ENCODE measurements at places on chromosomes 3 and 15. TPM values are rescaled to one million over a fixed set of nuclear protein-coding genes. Genes with fewer than 3 reads are reported as not detected.

The ADAMTS9 gene
- 0.55 TPM for polyA plus RNA-seq

The TCTA gene
- 46.6 TPM for polyA plus RNA-seq

The ANAPC13 gene
- 62.9 TPM for polyA plus RNA-seq

DNA sequence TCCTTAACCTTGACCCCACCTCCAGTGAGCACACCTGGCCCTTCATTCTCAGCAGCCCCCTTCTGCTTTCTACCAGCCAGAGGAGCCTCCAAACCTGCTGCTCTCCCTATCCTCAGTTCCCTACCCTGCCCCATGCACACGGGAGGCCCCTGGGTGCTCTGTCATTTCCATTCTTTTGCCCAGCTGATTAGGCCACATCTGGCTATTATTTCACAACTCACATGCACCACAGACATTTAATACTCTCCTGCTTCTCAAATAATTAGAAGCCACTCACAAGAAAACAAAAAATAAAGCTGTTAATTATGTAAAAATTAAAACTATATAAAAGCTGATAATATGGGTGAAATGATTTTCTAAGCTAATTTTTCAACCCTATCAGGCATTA, 50.7 kb downstream of the MYLK start:
- H3K27ac ChIP-seq, result no peak overlapping the region
- H3K4me3 ChIP-seq, result no peak overlapping the region
- H3K36me3 ChIP-seq, result peaks cover 38% of the 10 kb centered on the region
- H3K4me1 ChIP-seq, result peaks cover 16% of the 10 kb centered on the region
- H3K27me3 ChIP-seq, result no peaks in the 10 kb centered on the region

DNA sequence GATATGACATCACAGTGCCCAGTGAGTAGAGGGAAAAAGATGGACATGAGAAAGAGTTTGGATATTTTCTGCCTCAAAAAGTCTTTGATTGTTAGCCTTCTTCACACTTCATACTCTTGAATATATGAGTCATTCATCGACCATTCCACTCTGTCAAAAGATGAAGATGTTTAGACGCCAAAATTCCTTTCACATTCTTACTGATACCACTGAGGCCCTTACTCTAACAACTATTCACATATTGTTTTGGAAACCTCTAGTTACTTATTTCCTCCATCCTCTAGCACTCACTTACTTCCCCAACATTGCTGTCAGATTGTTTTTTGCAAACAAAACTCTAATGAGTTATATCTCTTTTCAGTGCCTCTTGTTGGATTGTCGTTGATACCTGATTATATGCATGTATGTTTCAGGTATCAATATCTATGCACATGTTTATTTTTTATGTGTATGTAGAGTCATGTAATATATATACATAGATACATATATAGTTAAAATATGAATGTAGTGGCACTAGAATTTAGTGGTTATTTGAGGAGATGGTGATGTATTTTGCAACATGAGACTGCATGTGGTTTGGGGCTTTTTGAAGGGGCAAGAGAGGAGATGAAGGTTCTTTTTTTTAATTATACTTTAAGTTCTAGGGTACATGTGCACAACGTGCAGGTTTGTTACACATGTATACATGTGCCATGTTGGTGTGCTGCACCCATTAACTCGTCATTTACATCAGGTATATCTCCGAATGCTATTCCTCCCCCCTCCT, 40.0 kb upstream of the OR5H6 start:
- H3K27ac ChIP-seq, result no peak overlapping the region
- H3K4me1 ChIP-seq, result no peaks in the 10 kb centered on the region
- no peaks in the 10 kb centered on the region for H3K27me3 ChIP-seq
- H3K4me3 ChIP-seq, result no peak overlapping the region

DNA sequence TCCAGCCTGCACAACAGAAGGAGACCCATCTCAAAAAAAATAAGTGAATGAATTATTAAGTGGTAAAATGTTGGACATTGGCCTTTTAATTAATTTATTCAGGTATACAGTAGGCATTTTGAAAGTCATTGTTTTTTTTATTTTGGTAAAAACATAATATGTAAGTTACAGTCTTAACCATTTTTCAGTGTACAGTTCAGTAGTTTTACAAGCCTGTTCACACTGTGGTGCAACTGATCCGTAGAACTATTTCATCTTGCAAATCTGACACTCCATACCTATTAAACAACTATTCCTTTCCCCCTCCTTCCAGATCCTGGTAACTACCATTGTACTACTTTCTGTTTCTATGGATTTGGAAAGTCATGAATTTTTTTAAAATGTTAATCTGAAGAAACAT, 36.1 kb upstream of the APH1B start:
- H3K27ac ChIP-seq, result no peak overlapping the region
- no peak for DNase-seq
- peaks cover 4% of the 10 kb centered on the region for H3K4me1 ChIP-seq
- H3K27me3 ChIP-seq, result no peaks in the 10 kb centered on the region
- peaks cover 5% of the 10 kb centered on the region for H3K36me3 ChIP-seq

DNA sequence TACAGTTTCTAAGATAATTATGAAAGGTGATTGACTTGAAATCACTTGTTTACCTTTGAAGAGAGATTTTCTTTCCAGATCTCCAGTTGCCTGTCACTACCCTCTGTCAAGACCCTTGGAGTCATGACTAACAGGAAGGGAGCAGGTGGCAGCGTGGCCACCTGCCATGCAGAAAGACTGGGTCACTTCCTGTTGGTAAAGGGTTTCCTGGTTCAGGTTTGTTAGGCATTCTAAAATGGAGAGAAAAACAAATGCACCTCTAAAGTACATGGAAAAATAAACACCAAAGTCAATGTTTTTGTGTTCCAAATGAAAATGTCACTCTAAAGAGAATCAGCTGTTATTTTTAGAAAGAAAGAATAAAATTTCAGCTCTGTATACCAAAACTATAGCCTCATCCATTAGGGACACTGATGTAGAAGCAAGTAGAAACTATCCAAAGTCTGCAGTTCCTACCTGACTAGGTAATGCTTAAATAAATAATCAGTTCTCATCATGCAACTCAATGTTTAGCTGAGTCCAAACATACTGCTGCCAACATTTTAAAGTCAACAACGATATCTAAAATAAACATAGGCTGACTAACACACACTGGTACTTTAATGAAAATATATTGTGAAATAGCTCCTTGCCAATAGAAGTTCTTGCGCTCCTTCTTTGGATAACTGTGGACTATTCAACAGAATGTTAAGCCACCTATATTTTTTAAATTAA, 23.9 kb upstream of the TM4SF1 start:
- H3K36me3 ChIP-seq, result no peaks in the 10 kb centered on the region
- peaks cover 6% of the 10 kb centered on the region for H3K4me1 ChIP-seq
- no peak overlapping the region for H3K4me3 ChIP-seq
- peak; percentile 90 for DNase-seq

Measured in IMR-90 (cell line).